ENCODE measurements at places on chromosomes 1 and 21.

DNA sequence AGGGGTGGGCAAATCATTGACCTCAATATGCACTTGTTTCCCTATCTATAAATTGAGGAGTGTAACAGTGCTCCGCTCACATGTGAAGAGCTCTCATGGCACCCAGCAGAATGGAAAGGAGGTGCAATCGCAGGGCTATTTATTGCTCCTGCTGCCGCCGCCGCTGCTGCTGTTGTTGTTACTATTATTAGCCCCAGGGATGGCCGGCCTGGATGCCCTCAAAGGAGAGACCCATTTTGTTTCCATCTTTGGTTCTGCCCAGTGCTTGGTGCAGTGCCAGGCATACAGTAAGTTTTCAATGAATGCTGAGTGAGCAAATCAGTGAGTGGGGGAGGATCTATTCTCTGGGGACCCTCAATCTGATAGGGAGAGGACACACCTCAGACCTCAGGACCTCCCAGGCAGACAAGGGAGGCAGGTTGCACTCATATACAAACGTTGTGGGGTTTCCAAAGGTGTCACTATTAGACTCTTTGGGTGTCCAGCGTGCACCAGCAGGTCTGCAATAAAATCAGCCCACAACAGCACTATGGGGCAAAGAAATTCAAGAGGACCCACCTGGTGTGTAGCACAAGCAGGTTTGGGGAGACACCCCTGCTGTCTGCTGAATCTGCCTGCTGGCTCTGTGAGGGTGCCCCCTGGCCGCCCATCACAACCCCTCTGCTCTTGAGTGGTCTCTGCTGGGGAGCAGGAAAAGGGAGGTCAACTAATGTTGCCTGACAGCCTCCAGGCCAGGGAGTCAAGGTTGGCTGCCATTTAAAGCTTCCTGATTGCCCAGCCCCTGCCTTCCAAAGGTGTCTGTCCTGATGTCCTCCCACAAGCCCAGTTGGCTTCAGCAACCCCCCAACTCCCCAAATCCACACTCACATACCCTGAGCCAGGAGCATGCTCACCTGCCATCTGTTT, 136.3 kb downstream of the ACTL8 start:
- no peak for DNase-seq

- DNase-seq, result no peak
Observed at GRCh38 chr1:155223047-155223446, 14.6 kb downstream of the MTX1 start.

DNA sequence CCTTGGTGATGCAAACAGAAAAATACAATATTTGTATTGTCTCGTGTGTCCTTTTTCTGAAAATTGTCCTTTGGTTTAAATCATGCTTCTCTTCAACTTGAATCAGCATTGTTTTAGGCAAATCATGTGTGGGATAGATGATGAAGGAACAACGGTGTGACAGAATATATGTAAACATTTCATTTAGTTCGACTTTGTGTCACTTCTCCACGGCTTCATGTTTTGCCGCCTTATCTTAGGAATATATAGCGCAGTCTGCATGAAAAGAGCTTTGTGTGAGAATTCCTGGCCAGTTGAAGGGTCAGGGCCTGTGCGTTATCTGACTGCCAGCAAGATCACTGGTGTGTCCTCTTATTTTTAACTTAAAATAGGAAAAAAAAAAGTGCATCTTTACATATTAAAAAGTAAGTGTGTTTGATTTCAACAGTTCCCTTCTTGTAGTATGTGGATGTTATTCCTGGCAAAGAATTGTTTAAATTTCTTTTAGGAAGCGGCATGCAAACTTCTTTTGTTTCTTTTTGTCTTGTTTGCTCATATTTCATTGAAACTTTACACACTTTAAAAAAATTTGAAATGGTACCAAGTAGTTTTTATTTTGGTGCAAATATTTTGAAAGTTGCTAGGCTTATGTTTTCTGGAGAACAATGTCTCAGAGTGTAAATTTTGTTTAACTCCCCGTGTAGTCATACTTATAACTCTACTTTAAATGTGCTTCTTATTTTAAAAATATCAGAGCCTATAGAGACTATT, 465.2 kb downstream of the USP25 start:
- no peak for DNase-seq

- DNase-seq, result no peak
Observed at GRCh38 chr1:40625076-40625475, 40.4 kb downstream of the RIMS3 start.

DNA sequence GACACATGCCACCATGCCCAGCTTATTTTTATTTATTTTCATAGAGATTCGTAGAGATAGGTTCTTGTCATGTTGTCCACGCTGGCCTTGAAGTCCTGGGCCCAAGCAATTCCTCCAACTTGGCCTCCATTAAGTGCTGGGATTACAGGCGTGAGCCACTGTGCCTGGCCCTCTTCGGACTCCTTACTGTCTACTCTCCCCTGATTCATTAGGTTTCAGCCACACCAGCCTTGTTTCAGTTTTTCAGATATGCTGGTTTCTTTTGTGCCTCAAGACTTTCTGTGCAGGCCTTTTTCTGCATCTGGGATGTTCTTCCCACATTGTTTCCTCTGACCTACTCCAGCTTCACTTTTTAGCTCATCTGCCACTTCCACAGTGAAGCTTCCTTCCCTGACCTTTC, 85.4 kb downstream of the CACNA1E start:
- DNase-seq, result no peak

- DNase-seq, result no peak
Observed at GRCh38 chr1:25080294-25081209, 150.5 kb upstream of the RUNX3 start.

GRCh38 chr1:36136535-36136934, 11.5 kb upstream of the COL8A2 start:
- peak; percentile 64 for DNase-seq

GRCh38 chr1:180295999-180296398, 65.9 kb downstream of the LHX4 start:
- no peak for DNase-seq

GRCh38 chr21:46435786-46436227, 22.9 kb upstream of the DIP2A start:
- DNase-seq, result no peak

DNA sequence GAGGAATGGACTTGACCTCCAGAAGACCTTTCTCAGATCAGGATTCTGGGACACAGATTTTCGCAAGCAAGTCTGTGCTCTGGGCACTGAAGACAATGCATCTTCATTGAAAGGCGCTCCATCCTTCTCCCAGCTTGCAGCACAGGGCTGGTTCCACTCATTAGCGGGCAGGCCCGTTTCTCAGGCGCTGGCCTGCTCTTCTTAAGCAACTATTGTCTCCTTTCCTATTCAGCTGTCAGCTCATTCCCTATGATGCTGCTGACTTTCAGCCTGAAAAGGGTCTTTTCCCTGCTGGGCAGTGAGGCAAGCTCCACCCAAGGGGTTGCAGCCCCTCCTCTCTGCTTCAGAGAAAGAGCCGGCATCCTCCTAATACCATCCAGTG, 91.9 kb upstream of the PLXNA2 start:
- no peak for DNase-seq

DNA sequence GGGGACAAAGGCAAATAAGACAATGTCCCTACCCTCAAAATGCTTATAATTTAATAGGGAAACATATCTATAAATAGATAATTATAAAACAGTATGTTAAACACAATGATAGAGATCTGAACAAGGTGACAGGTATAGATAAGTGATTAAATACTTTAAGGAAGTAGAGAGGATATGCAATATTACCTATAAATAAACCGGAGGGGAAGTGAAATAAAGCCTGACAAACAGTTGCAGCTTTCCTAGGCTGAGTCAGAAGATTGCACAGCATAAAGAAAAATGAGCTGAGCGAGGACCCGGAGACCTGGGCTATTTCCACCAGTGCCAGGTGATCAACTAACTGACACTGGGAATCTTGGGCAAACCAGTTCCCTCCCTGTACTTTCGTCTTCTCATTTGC, 11.5 kb upstream of the PSRC1 start:
- DNase-seq, result no peak

DNA sequence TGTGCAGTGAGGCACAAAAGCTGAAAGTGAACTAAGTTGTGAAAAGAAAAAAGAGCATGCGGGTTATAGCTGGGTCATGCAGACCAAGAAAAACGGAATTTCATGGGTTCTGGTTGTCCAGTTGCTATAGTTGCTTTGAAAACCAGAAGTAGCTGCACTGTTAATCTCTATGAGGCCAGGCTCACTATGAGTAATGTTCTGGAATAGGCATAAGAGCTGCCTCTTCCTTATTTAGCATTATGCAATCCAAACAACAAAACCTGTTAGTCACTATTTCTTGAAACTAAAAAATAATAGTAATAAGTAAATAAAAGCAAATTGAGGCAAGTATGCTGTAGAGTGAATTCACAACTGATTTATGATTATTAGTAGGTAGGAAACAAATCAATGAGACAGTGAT, 1383.7 kb downstream of the MRPL39 start:
- no peak for DNase-seq

- DNase-seq, result no peak
Observed at GRCh38 chr1:111515291-111516004, 12.0 kb upstream of the ADORA3 start.

GRCh38 chr1:223811634-223812101, 34.1 kb downstream of the TP53BP2 start:
- DNase-seq, result no peak

DNA sequence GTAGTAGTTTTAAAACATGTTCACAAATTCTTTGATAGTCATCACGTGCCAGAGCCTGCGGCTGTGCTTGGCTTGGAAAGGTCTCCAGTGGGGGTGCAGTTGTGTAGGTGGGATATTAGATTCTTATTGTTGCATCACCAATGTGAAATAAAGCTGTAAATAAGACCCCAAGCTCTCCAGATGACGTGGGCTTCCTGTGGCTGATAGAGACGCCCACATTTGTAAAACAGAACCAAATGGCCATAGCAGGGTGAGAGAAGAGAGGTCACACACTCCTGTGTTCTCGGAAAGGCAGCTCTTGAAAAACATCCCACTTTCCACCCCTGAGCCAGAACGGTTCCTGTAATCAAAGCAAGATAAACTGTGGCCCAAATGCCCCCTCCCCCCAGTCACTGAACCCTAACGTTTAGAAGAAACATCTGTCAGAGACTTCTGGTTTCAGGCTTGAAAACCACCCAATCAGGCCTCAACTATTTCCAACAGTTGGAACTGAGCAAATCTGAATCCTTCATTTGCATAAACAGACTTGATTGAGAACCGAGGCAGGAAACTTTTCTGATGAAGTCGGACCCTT, 6.6 kb upstream of the NTPCR start:
- no peak for DNase-seq

DNA sequence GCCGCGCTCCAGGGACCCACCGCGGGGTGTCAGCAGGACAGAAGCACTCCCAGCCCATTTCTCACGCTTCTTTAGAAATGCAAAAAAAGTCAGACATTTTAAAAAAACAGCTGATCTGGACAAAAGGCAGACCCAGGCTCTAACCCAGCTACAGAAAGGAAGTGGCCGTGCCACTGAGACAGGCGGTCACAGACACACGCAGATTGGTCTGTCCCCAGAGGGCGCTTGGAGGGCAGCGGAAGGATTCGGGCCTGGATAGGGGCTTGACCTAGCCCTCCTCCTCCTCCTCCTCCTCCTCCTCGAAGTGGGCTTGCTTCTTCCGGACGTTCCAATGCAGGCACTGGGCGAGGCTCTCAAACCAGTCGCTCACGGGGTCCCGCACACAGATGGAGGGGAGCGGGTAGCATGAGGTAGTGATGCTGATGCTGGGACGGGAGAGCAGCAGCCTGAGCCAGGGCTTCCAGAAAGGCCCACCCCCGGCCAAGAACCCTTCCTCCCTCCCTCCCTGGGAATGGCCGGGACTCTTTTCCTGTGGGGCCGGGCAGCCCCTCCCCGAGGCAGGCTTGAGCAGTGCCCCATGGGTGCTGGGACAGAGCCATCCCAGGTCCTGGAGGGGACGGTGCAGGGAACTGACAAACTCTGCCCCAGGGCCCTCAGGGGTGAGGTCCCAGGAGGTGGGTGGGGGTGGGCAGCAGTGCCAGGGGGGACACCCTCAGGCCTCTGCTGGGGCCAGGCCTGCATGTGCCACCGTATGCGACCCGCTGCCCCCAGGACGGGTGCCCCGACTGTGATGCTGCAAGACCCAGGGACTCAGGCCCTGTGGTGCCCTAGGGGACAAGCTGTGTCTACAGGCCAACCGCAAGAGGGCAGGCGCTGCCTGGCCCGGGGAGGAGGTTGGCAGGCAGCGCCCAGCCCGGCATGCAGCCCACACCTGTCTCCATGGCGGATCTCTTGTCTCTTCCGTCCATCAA, 25.3 kb downstream of the NADK start:
- no peak for DNase-seq

- DNase-seq, result no peak
Observed at GRCh38 chr1:85214654-85215053, 13.8 kb upstream of the SYDE2 start.

GRCh38 chr1:8365661-8366362, 47.9 kb downstream of the SLC45A1 start:
- no peak for DNase-seq

- no peak for DNase-seq
Observed at GRCh38 chr1:59113876-59114457, 182.9 kb upstream of the FGGY start.

GRCh38 chr1:48560577-48560976, 88.6 kb upstream of the SPATA6 start:
- DNase-seq, result no peak

GRCh38 chr1:39762550-39763540, 8.3 kb downstream of the OXCT2 start:
- no peak for DNase-seq

GRCh38 chr1:12001249-12001917, 17.9 kb upstream of the MIIP start:
- peak; percentile 48 for DNase-seq

- DNase-seq, result no peak
Observed at GRCh38 chr1:15899266-15899665, 51.8 kb downstream of the SPEN start.

GRCh38 chr1:110964455-110964903, 757 bp upstream of the LRIF1 start:
- no peak for DNase-seq

GRCh38 chr1:185894791-185895190, 160.6 kb downstream of the HMCN1 start:
- peak; percentile 31 for DNase-seq

DNA sequence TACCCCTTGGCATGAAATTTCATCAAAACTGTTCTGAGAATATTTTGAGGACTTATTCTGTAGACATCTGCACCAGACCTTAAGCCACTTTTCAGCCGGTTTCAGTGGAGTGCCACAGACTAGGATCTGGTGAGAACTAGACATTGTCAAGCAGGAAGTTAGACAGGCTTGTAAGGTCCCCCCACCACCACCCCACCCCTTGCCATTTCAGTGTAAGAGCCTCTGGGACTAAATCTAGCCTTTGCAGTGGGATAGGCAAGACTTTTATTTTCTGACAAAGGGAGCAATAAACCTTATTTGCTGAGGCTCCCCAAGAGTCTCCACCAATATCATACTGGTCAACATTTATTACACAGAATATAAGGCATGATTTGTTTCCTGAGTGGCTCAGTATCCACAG, 77.9 kb upstream of the EXO1 start:
- no peak for DNase-seq

GRCh38 chr1:227896710-227897655, 50.7 kb downstream of the WNT9A start:
- DNase-seq, result no peak
